ENCODE measurements at places on chromosomes 3 and 15.
A peak's percentile ranks its signal among the peaks of the same experiment; 100 is the strongest.

DNA sequence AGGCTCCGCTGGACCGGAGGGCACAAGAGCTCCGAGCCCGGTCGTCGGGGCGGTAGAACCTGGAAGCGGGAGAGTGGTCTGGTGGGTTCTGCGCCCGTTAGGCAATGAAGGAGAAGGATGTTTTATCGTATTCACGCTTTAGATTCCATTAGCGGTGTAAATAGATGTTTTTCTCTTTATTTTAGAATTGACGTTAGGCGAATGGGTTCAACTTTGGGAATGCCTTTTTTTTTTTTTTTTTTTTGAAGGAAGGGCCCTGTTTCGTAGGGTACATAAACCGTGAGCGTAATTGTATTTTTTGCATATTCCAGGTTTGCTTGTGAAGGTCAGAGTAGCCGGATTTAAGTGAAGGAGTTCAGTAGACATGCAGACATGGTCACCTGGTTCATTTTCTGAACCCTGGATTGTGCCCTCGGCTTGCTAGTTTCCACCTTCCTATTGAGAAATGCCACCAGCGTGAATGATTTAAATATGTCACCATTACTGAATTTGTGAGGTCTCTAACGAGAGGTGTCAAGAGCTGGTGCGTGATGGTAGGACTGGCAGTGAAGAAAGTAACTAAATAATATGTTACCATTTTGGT lies 808 bp downstream of the RBM6 start:
- no peak for DNase-seq

DNA sequence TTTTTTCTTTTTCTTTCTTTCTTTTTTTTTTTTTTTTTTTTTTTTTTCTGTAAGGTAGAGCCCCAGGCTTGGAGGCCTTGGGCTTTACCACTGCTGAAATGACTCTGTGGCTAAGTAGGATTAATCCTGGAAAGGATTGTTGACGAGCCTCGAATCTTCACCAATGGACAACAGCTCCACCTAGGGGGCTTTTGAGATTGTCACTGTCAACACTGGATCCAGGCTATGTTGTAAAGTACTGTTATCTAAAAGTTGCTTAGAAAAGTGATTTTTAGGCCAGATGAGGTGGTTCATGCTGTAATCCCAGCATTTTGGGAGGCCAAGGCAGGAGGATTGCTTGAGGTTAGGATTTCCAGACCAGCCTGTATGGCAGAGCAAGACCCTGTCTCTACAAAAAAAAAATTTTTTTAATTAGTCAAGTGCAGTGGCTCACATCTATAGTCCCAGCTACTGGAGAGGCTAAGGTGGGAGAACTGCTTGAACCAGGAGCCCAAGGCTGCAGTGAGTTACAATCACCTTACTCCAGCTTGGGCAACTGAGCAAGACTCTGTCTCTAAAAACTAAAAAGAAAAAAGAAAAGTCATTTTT lies 41.6 kb downstream of the KLHL18 start:
- DNase-seq = peak; percentile 54

DNA sequence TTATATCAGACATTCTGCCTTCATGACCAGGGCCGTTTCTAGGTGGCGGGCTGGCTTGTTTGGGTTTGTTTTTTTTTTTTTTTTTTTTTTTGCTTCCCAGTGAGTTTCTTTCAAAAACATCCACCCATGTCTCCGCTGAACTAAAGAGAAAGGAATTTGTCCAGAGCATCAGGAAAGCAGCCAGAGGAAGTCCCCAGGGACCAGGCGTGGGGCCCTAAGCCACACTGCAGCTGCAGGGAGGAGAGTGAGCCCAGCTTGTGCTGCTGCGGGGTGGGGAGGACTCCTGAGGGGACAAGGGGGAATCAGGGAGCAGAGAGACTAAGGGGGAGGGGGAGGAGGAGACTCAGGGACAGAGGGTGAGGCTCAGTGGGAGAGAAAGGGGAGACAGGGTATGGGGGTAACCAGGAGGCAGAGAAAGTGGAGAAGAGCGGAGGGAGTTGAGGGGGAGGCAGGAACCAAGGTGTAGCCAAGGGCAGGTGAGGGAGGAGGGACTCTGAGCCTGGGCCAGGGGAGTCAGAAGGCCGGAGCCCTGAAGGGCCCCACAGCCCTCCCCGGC lies 49.5 kb downstream of the CYP11A1 start:
- DNase-seq = peak; percentile 62

DNA sequence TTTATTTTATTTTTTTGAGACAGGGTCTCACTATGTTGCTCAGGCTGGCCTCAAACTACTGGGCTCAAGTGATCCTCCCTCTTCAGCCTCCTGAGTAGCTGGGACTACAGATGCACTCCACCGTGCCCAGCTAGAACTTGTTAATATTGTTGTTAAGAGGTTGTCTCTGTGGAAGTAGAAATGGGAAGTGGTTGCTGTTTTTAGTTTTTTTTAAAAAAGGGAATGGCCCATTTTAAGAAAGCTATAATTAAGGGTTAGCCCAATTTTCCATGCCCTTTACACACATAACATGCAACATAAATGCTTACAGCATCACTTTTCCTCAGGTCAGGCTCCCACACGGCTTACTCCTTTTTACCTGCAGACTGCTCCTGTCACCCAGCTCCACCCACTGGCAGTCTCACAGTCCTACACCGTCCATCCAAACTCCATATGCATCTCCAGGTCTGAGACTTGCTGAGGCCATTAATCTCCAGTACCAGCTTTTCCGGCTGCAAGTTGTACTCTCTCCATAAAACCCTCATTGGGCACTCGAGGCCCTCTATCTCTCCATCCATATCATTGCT lies 19.8 kb downstream of the MORC1 start:
- DNase-seq = peak; percentile 20

DNA sequence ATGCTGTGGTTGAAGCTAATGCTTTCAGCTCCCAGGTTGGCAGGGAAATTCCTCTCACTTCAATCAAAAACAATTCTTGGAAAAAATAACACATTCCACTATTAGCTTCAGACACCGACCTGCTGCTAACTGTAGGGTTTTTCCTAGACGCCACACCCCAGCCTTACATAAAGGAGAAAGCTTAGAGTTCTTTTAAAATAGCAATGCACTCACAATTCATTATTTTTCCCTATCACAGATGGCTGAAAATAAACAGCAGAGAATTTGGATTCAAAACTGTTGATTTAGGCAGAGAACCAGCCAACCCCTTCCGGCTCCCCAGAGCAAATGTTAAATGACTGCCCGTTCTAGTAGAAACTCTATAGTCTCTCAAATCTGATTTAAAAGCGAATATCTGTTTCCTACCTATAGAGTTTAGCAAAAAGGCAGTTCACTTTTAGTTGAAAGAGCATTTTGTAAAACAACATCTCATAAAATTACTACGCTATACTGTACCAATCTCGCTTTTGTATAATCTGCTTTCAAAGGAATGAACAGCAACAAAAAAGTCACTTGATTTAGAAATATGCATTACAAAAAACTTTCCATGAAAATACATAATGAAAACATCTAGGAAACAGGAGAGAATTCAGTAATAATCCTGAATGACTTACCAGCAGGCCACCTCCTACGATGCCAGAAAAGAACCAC lies 586 bp downstream of the TM4SF1 start:
- no peak for DNase-seq

- no peak for DNase-seq
Measured at GRCh38 chr3:119401069-119401468, 62.3 kb downstream of the TMEM39A start.

DNA sequence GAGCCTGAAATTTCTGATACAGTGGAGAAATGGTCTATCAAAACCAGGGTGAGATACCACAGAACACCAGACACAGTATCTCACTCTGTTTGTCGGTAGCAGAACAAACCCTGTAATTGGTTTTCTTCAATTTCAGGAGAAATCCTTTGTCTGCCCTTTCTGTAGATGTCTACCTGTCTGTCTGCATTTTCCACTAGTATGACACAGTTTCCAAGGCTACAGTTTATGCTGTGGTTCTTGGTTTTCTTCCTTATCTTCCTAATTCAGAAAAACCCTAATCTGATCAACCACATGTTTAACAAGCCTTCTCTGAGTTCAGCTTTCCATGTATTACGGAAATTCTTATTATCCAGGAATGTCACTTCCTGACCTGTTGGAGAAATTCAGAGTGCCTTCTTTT lies 70.8 kb downstream of the SCN11A start:
- DNase-seq = no peak

- no peak for DNase-seq
Measured at GRCh38 chr3:113758389-113759024, 11.7 kb downstream of the ATP6V1A start.

DNA sequence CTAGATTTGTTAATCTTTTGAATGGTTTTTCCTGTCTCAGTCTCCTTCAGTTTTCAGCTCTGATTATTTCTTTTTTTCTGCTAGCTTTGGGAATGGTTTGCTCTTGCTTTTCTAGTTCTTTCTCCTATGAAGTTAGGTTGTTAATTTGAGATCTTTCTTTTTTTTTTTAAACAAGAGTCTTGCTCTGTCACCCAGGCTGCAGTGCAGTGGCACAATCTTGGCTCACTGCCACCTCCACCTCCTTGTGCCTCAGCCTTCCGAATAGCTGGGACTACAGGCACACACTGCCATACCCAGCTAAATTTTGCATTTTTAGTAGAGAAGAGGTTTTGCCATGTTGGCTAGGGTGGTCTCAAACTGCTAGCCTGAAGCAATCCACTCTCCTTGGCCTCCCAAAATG lies 56.7 kb downstream of the UQCC5 start:
- no peak for DNase-seq

DNA sequence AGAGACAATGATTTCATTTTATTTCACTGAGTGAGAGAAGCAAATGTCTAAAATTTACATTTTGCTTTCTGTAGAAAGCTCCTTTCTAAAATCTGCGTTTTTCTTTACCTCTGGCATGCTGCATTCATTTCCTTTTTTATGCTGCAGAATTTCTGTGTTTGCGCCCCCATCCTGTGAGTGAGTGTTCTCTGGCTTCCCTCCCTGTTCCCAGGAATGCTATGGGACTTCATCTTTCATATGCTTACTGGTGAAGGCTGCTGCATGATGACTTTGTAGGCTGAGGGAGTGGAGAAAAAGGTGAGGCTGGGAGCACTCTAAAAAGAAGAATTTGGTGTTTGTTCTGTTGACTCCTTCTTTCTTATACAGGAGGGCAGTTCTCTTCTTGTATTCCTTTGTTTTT lies 7.7 kb upstream of the TMC3 start:
- DNase-seq = no peak

- no peak for DNase-seq
Measured at GRCh38 chr3:52084954-52085680, 28.7 kb upstream of the DUSP7 start.

- no peak for DNase-seq
Measured at GRCh38 chr3:52493232-52494017, 1.7 kb upstream of the STAB1 start.

- no peak for DNase-seq
Measured at GRCh38 chr3:61805510-61806080, 244.2 kb downstream of the PTPRG start.

GRCh38 chr15:98169551-98169950 lies 209.0 kb downstream of the ARRDC4 start:
- no peak for DNase-seq

GRCh38 chr3:115052906-115053305 lies 94.2 kb downstream of the ZBTB20 start:
- DNase-seq = no peak

DNA sequence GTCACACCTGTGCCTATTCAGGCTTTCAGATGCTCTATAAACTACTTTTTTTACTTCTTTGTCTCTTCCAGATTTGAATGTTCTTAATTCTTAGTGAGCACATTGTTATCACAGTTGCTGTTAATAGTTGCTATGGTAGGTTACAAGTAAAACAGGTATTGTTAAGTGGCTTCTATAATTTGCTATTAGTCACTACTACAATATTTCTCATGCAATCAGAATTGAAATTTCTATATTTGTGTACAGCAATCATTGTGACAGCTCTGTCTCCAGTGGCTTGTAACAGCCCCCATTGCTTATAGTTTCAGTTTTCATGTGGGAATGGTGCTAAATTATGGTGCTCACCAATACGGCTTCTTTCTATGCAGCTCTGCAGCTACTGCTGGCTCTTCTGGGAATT lies 318.4 kb upstream of the GOLIM4 start:
- DNase-seq = no peak

DNA sequence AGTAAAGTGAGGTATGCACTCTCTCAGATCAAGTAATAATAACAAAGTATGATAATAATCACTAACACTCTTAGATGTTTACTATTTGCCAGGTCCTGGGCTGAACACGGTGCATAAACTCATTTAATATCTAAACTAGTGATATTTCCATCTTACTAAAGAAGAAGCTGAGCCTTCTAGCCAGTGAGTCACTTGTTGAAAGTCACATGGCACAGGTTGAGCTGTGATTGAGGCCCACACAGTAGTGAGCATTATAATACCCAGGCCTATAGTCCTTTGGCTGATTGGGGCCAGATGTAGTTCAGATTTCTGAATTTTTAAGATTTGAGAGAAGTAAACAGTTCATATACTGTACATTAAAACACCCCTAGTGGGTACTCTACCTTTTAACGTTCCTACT lies 93.2 kb upstream of the CCDC80 start:
- DNase-seq = no peak

GRCh38 chr3:132593947-132594323 lies 3.1 kb upstream of the ACKR4 start:
- DNase-seq = no peak

- no peak for DNase-seq
Measured at GRCh38 chr15:70257047-70257446, 159.3 kb upstream of the TLE3 start.

GRCh38 chr15:75136118-75136517 lies 65.6 kb upstream of the C15orf39 start:
- no peak for DNase-seq

DNA sequence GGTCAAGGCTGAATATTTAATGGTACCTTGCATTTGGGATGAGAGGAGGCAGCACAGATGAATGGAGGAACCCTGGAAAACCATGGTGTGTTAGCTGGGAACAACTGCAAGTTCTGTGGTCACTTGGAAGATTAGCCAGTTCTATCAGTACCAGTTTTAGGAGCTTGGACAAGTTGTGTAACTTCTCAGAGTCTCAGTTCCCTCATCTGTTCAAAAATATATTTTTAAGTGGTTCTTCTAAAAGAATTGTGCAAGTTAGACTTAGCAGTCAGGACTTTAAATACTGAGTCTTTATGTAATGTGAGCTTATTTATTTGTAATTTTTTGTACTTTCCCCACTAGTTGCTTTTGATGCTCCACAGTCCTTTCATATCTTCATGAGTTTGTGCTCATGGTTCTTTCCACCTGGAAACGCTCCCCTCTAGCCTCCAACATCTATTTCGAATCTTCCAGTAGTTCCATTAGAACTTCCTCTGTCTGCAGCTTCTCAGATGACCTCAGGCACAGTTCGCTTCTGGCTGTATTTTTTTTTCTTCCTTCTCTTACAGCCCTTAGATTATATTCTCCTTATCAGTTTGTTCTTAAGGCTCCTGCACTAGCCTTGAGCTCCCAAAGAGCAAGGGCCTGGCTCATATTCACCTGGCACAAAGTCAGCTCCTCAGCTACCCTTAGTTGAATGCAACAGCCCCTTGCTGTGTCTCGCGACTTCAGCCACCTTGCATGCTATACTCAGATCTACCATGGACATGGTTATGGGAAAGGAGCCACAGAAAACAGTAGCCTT lies 27.1 kb downstream of the ITPR1 start:
- no peak for DNase-seq

GRCh38 chr3:66567077-66567476 lies 66.3 kb upstream of the LRIG1 start:
- DNase-seq = no peak

- DNase-seq = no peak
Measured at GRCh38 chr15:76151599-76151974, 91.8 kb downstream of the TMEM266 start.

- peak; percentile 85 for DNase-seq
Measured at GRCh38 chr3:15332405-15333098, at the start of gene SH3BP5. TSS of gene SH3BP5 (minus strand) at chr3:15332586. CDS start at chr3:15332408, 178 bp downstream.
